ENCODE measurements at places on chromosomes 5 and 9.

- DNase-seq: no peak
Measured at GRCh38 chr9:130565792-130566191, 13.6 kb upstream of the FUBP3 start.

GRCh38 chr5:88881571-88881971 lies 1.4 kb downstream of the MEF2C start:
- no peak for DNase-seq

DNA sequence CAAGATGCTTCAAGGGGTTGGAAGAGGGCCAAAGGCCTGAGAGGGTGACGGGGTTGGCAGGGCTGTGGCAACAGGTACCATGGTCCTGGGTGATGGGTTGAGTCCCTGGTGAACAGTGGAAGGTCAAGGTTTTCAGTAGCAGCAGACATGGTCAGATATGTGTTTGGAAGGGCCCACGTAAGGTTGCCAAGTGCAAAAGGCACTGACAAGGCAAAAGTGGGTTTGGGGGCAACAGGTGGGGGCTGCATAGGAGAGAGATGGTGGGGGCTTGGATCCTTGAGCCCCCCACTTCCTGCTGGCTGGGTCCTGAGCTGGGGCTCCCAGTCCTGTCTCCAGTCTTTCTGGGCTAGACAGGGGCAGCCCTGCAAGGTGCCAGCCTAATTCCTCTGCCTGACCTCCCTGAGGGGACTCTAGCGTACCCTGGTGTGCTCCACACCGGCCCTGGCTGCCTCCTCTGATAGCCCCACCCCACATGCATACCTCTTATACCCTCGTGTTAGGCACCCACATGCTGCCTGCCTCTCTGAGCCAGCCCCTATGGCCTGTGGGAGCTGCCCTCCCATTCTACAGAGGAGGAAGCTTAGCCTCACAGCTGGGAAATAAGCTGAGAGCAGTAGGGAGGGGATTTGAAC lies 20.9 kb upstream of the NSD1 start:
- DNase-seq: no peak

- no peak for DNase-seq
Measured at GRCh38 chr5:6492934-6493333, 44.3 kb downstream of the UBE2QL1 start.

- no peak for DNase-seq
Measured at GRCh38 chr5:138967791-138968448, 92.8 kb upstream of the LRRTM2 start.

DNA sequence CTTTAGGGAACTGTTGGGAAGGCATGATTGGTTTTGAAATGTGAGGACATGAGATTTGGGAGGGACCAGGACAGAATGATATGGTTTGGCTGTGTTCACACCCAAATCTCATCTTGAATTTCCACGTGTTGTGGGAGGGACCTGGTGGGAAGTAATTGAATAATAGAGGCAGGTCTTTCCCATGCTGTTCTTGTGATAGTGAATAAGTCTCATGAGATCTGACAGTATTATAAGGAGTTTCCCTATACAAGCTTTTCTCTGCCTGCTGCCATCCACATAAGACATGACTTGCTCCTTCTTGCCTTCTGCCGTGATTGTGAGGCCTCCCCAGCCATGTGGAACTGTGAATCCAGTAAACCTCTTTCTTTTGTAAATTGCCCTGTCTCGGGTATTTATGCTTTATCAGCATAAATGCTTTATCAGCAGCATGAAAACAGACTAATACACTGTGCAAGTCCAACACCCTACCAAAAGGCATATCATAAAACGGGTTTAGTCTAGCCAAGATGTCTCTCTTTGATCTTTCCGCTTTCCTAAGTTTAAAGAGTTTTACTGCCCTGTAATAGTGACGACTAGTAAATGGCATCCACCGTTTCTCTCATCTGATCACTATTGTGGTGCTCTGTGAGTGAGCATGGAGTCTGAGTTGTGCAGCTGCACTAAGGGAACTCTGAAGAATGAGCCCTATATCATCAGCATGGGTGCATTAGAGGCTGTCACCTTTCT lies 12.9 kb upstream of the ZNF782 start:
- DNase-seq: no peak

- DNase-seq: no peak
Measured at GRCh38 chr5:14681236-14681752, 16.8 kb downstream of the OTULIN start.

DNA sequence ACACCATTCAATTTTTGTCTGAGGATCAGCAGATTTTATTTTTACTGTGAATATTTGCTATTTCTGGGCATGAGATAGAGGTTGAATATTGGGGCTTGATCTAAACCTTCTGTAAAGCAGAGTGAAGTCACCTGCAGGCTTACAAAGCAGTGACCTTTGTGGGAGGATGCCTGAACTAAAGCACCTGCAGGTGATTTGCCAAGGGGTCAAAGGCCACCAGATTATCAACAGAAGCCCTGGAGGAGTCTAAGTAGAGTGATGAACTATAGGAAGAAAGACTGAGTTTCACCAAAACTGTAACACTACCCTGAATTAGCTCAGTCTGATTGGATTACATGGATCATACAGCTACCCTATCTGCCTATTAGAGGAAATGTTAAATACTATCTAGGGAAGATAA lies 144.3 kb upstream of the PRLR start:
- no peak for DNase-seq

DNA sequence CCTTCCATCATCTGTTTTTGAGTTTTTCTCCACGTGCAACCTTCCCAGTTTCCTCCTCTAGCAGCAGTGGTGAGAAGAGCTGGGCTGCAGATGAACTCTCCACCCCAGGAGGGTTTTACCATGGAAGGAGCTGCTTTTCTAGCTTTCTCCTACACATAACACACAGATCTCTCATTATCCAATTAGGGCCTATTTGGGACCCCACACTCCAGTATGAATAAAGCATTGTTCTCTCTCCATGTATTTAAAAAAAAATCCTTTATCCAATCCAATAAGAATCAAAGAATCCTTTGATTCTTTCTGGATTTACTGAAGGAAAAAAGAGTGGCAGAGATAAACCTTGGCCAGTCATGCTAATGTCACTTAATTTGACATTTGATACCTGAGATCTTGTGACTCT lies 31.6 kb upstream of the NAA35 start:
- DNase-seq: no peak

GRCh38 chr9:14937216-14937615 lies 27.0 kb upstream of the FREM1 start:
- no peak for DNase-seq

DNA sequence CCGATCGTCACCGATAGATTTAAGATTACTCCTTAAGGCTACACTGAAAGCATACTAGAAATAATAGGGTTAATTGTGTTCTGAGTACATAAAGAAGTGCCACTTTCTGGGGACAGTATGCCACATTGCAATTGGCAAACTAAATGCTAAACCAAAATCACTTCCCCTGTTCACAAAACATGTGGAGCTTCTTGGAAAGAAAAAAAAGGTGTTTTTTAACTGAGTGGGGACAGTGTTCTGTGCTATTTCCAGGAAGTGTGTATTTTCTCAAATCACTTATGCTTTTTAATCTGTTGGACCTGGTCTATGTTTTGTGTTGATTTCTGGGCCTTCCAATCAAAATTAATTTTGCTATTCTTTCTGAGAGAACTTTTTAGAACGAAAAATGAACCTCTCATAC lies 149.3 kb upstream of the MPDZ start:
- no peak for DNase-seq

- no peak for DNase-seq
Measured at GRCh38 chr9:83012922-83013838, 49.8 kb downstream of the RASEF start.

GRCh38 chr5:96963267-96963666 lies 27.4 kb downstream of the LNPEP start:
- no peak for DNase-seq

DNA sequence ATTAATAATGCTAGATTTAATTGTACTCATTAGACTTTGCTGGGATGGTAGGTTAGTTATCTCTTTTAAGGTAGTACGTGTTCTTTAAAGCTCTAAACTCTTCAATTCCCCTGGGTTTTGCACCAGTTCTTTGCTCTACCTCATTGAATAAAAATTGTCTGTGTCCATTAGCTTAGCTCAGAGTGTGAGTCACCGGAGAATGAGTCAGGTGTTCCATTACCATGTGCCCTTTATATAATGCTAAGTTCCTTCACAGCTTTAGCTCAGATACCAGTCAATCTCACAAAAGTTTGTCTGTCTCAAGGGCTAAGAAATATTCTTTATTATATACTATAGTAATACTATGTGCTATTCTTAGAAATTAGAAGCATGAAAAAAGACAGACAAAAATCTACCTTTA lies 339.4 kb downstream of the PRELID2 start:
- no peak for DNase-seq

GRCh38 chr9:22382331-22382730 lies 64.3 kb upstream of the DMRTA1 start:
- DNase-seq: no peak

DNA sequence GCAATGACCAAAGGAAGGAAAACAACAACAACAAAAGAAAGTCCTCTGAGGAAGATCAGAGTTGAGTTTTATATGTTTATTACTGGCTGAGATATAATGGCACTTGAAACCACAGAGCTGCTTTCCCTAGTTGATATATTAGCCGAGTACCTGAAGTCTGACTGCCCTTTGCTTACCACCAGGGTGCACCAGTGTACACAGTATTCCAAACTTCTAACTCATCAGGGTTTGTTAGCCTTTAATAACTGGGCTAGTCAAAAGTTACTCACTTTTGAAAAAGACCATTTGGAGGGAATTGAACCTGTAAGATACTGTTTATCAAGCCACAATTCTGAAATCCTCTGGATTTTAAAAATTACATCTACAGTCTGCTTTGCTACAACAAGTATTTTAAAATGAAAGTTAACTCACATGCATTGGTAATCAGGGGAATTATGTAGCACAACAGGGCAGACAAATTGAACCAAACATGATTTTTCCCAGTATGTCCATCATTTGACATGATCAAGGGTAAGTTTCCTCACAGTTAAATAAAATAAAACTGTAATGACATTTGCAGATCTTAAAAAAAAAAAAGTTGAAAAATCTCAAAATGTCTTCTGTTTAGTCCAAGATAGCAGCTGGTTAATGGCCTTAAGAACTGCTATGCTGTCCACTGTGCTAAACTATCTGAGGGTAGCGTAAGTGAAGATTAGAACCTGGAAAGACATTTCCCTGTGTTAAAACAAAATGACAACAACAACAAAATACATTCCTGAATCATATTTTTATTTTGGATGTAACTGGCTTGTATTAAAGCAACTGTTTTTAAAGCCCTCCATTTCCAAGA lies 57.3 kb upstream of the C6 start:
- no peak for DNase-seq

GRCh38 chr9:37286530-37287175 lies 135.8 kb upstream of the GRHPR start:
- DNase-seq: no peak

GRCh38 chr5:56071470-56071869 lies 76.7 kb upstream of the IL6ST start:
- DNase-seq: no peak
